ENCODE measurements at places on chromosomes 4 and X. TPM values are rescaled to one million over a fixed set of nuclear protein-coding genes. Genes with fewer than 3 reads are reported as not detected.

GRCh38 chr4:84966382-84967242, at the start of gene WDFY3:
TSS of gene WDFY3 (minus strand) at chr4:84966690. CDS start at chr4:84860591, 106,099 bp downstream.
- DNase-seq = no peak

GRCh38 chrX:43862434-43862833, 19.8 kb downstream of the MAOB start:
- DNase-seq = no peak

The SLC7A11 gene
- total RNA-seq = 0.13 TPM

The EXOC1L gene
- not detected for total RNA-seq

GRCh38 chr4:139484783-139485311, 30.9 kb downstream of the RAB33B start:
- DNase-seq = no peak

- no peak for DNase-seq
Observed at GRCh38 chr4:104146048-104146447, 348.6 kb downstream of the CXXC4 start.

The MID1 gene
- total RNA-seq = not detected

The PAGE5 gene
- total RNA-seq = not detected

The DMP1 gene
- total RNA-seq = not detected

Measured in naive thymus-derived CD8-positive, alpha-beta T cell (primary cell).